ENCODE measurements at places on chromosomes 3 and 15.

- no peak for DNase-seq
Observed at GRCh38 chr3:152402695-152403451, 134.1 kb downstream of the MBNL1 start.

- DNase-seq, result no peak
Observed at GRCh38 chr15:95247071-95247984, 1016.0 kb downstream of the MCTP2 start.

GRCh38 chr15:85800478-85801123 is 5.9 kb upstream of the KLHL25 start:
- peak; percentile 8 for DNase-seq

DNA sequence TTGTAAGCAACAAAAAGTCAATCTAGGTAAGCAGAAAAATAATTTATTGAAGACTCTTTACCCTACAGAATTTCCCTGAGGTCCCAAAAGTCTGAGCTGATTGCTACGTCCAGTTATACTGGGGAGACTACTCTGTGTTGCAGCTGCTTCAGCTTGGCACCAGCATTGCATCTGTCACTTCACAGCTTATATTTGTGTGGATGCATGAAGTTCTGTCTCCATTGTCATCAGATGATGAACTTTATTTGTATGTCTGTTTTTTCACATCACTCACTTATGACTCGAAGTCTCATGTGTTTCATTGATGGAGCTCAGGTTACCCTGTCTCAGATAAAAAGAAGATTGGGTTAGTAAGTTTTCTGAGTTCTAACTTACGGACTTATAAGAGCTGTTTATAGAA is 75.3 kb upstream of the LRRFIP2 start:
- DNase-seq, result no peak

DNA sequence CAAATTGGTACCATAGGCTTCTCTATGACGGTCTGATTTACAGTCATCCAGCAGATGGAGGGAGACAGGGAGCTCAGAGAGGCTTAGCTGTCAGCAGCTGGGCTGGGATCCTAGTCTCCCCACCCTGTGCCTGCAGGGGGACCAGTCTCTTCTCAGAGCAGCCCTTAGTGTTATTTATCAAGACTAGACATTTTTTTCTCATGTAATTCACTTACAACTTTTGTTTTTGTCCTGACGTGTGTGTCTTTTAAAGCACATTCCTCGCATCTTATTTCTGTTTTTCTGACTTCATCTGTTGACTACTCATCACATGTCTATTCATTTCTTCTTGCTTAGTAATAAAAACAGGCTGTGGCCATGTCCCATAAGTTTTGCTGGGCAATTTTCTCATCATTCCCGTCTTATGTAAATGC is 116.1 kb downstream of the KLF13 start:
- DNase-seq, result no peak

DNA sequence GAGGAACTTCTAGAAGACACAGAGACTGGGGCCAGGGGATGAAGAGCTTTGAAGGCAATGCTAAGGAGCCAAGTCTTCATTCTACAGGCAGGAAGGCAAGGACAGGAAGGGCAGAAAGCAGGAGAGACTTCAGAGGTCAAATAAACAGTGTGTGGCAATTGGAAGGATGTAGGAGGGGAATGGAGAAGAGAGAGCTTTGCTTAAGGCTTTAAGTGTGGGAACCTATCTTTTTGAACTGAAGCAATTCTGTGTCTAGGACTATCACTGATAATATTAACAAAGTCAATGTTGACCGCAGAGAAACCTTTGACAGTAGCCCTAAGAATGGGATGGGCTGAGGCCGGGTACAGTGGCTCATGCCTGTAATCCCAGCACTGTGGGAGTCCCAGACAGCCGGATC is 325.0 kb downstream of the FOXP1 start:
- DNase-seq, result no peak

Measured in NCI-H1417 (cell line).